ENCODE measurements at places on chromosomes 3 and 15.

GRCh38 chr3:127628788-127629466 is at the start of gene PODXL2:
Gene PODXL2, plus strand, starts transcription at chr3:127629185. Its CDS starts 35 bp downstream, at chr3:127629220.
- DNase-seq, result no peak

DNA sequence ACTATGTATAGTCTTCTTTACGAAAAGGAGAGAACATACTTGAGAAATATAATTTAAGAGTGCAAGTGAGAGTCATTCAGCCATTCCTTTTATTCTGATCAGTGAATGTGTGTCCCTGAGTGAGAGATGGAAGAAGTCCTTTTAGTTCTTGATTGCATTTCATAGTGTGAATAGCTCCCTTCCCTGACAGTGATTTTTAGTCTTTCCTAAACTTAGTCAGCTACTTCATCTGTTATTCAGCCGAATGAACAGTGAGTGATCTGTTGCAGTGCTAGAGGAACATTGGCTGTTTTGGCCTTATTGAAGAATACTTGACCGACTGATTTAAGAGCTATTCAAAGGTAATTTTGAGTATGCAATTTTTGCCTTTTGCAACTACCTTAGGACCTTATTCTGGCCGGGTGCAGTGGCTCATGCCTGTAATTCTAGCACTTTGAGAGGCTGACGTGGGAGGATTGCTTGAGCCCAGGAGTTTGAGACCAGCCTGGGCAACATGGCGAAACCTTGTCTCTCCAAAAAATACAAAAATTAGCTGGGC is 45.5 kb downstream of the UBE2E2 start:
- no peak for DNase-seq

DNA sequence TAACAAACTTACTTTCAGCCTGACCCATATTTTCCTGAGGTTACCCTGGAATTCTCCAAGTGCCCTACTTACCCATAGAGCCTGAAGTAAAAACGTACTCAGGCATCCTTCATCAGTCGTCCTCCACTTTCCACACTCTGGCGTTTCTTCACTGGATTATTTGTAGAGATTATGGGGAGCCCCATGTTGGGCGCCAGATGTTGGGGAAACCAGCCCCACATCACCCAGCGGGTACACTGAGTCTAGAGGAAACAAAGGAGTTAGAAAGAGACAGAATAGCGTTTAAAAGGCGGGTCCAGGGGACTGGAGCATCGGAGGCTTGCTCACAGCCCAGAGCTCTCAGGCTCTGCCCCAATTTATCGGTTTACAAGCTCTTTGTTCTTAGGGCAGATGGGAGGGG is 9.7 kb upstream of the SLC28A2 start:
- DNase-seq, result no peak

DNA sequence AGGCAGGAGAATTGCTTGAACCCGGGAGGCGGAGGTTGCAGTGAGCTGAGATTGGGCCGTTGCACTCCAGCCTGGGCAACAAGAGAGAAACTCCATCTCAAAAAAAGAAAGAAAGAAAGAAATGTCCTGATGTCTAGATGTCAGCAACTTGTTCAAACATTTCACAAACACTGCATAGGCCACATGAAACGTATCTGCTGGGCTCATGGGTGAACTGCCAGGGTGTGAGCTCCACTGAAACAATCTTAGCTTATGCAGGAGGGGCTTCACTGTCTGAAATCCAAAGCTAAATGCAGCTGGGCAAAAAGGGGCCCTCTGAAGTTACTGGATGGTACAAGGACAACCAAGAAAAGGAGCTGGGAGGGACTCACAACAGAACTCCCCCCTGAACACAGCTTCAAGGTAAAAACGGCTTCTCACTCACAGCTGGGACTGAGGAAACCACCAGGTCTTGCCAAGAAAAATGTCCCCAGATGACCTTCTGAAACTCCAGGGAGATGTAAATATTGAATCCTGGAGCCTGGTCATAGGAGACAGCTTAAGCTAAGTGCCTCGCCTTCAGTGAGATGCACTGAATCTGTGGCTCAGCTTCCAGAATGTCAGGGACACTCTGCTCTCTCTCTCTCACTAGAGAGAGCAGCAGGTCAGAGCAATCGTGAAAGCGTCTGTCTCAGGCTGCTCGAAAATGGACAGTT is 31.9 kb downstream of the SEC61A1 start:
- no peak for DNase-seq

- DNase-seq, result no peak
Observed at GRCh38 chr15:74750751-74751150, 2.1 kb downstream of the CYP1A2 start.

DNA sequence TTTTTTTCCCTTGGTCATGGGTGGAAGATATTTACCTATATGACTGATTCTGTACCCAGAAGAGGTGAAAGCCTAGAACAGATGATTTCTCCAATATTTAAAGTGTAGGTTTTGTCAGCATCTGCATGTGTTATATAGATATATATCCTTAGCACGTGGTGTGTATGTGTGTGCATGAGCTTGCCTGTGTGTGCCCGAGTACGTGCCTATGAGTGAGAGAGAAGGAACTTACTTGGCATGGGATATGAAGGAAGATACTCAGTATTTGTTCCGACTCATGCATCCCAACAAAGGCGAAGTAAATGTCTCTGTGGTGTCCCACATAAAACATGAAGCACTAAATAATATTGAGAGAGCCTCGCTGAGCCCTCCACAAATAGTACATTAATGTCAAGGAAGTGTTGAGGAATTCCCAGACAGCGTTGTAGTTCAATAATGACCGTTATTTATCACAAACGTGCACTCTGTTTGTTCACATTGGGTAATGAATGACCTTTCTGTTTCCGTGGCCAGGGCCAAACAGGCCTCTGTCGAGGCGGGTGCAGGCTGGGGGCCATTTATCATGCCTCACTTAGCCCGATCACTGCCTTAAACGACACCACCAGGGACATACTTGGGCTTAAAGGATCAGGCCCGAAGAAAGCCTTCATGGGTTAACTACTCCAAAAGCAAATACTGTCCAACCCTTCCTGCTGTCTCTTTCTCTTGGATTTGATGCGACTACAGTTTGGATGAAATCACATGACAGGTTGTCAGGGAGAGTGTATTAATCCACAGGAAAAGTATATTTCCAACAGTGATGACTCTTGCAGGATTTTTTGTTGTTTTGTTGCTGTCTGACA is 267.7 kb downstream of the PTPRG start:
- DNase-seq, result no peak

DNA sequence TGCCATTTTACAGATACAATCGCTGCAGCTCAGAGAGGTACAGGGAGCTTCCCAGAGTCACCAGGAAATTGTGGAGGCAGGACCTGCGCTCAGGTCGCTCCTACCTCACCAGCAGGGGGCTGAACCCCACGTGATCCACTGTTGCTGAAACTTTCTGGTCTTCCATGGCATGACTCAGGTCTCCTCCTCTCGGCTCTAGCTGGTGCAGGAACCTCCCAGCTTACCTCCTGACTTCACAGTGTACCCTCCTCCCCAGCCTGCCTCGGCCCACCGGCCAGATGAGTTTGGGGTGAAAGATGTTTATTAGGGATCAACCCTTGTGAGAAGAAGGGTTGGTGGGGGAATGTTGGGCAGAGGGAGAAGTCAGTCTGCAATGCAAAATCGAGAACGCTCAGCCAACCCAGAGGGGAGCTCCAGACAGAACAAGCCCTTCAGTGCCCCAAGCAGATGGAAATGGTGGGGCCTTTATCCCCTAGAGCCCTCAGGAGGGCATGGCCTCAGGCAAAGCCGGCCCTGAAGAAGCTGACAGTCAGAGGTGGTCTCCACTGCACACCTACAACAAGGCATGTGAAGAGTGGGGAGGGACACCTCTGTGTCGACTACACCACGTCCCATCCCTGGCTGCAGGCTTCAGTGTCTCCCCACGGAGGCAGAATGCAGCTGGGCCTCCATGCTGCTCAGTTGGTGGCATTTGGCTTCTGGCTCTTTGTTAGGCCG is 118.6 kb upstream of the PRR20G start:
- no peak for DNase-seq

DNA sequence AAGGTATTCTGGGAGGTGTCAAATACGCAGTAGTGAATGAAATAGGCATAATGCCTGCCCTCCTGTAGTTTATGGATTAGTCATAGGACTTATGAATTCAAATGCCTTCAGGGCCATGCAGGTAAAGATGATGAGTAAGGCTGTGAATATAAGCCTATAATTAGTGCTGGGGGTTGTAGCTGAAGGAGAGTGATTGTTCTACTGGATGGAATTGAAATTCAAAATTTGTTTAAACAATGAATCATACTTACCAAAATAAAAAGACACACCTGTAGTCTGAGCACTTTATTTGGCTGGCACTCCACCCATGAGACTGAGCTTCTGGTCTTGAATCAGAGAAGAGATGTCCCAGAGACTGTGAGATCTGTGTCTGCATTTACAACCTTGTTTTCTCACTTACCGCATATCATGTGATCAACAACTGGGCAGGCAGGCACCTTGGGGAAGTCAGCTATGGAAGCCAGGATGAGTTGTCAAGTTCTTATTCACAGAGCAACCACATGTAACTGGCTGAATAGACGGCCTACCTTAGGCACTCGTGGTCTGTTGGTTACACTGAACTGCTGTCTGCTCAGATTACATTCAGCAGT is 291.8 kb downstream of the NAALADL2 start:
- DNase-seq, result no peak

DNA sequence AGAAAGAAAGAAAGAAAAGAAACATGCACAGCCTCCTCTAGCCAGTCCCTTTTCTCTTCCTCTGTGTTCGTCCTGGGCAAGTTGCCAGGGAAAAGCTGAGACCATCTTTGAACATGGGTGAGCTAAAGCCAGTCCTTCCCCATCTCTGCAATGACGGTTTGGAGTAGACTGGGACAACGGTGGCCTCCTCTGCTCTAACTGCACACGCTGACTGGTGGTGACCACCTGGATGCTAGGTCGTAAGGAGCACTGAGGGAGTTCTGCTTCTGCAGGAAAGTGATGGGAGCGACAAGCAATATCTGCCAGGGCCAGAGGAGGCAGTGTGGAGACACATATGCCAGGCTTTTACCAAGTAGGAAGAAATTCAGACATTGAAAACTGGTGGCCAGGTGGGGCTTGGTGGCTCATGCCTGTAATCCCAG is 111.7 kb downstream of the NUP210 start:
- peak; percentile 3 for DNase-seq

DNA sequence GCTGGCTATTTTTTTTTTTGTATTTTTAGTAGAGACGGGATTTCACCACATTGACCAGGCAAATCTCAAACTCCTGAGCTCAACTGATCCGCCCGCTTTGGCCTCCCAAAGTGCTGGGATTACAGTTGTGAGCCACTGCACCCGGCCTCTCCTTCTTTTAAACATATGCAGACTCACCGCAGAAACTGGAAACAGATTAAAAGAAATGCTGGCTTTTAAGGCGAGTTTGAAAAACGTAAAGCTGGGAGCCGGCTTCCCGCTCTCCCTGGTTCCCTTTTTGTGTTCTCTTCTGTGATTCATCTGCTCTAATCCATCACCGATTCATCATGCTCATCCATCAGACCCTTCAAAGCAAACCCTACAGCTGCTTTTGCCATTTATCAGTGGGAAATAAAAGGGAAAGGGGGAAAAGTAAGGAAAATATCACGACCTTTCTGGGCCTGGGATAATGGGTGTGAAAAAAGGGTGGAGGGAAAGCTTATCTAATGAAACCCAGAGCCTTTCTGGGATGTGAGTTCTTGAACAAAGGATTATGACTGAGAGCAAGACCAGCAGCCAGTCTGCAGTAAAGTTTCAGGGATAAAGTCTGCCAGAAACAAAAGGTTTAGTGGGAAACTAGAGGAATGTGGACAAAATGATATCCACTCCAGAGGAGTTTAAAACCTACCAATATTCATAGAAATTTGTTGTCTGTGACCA is 92.3 kb upstream of the LRIG1 start:
- no peak for DNase-seq

- no peak for DNase-seq
Observed at GRCh38 chr3:158210067-158210466, 100.2 kb downstream of the RSRC1 start.

GRCh38 chr3:136819392-136819730 is 435 bp downstream of the SLC35G2 start:
- DNase-seq, result no peak

DNA sequence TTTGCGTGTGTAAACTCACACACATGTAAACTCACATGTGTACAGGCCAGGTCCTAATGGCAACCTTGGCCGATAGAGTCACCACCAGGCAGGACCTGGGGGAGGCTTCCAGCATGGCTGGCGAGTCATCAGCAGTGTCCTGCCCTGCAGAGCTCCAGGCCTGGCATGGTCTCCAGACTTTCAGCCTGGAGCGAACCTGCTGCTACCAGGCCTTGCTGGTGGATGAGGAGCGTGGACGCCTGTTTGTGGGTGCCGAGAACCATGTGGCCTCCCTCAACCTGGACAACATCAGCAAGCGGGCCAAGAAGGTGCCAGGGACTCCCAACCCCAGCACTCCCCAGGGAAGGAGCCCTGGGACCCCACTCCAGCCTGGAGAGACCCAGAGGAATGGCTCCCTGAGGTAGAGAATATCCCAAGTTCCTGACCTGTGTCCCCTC is 1.0 kb downstream of the SEMA3B start:
- no peak for DNase-seq

- DNase-seq, result no peak
Observed at GRCh38 chr3:50675179-50676030, 678 bp downstream of the DOCK3 start.

DNA sequence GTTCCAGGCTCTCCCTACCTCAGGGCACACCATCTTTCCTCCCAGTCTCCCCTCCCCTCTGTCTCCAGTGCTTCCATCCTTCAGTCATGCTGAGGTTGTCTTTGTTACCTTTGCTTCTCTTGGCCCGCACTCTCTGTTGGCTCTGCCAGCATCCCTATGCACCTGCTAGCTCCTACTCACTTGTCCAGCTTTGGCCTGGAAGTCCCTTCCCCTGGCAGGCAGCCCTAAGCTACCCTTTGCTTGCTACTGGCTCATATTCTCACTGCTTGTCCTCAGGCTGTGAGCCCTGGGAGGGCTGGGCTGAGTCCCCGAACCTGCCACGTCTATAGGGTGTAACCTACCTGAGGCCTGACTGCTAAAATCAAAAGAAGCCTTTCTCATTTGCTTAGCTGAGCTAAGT is 122.7 kb downstream of the PGPEP1L start:
- DNase-seq, result no peak

GRCh38 chr15:64850778-64851502 is 9.2 kb downstream of the PLEKHO2 start:
- DNase-seq, result no peak

DNA sequence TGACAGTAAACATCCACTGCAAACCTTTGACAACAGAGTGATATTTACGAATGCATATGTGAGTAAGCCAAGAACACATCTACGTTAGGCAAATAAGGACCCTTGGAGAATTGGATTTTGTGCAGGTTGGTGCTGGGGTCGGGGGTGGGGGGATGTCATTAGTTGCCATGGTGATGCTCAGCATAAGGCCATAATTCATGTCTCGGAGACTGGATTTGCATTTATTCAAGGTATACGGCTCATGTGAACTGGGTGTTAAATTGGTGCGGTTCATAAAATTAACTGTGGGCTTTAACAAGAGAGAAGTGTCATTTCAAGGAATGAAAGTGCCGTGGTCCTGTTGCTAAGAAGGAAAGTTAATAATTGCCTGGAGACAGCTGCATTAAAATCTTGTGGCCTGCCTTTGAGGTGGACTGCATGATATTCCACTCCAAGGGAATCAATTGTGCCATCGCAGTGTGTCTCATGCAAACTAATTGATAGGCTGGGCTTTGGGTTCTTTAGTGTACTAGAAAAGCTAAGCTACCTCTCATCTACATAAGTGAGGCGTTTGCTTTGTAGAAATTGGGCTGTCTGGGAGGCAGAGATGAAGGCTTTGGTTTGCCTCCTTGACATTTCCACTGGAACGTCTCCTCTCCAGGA is 228.9 kb upstream of the FEZF2 start:
- DNase-seq, result no peak
